ENCODE measurements at places on chromosomes 7 and 10.

DNA sequence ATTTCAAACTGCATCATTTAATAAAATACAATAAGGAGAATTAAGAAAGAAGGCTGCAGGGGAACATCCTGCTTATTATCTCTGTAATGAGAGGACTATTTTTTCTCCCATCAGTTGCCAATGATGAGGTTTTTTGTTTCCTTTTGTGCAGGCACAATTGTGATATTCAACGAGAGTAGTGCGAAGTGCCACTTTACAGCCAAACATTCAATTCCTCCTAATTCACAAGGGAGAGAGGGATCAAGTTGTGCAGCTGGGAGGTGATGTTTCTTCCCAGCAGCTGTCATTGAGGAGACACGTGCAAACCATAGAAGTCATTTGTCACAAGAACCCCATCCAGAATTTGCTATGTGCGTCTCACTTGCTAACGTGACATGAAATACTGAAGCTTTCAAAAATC, 81.6 kb upstream of the ICA1 start:
- DNase-seq: no peak

DNA sequence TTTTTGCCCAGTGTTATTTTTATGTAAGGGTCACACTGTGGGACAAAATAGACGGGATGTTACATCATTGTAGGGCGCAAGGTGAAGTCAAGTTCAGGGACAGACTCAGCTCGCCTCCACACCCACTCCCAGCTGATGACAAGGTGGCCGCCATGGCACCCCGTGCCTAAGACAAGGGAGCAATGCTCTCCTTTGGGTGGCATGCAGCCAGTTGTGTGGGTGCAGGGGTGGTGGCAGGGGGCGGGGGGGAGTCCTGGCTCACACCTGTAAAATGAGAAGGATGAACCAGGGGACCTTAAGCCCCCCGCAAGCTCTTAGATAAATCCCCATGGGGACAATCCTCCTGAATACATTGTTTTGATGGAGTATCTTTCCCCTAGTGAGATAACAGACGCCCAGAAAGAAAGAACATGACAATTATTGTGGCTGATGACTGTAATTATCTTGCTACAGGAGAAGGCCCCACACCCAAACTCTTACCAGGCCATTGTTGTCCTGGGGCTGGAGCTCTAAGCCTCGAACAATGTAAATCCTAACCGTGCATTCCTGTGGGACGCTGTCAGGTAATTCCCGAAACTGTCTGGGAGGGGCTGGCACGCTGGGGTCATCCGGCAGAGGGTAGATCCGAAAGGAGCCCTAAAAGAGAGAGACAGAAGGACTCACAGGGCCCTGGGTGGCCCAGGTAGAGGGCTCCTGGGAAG, 148.7 kb downstream of the MYOF start:
- no peak for DNase-seq

DNA sequence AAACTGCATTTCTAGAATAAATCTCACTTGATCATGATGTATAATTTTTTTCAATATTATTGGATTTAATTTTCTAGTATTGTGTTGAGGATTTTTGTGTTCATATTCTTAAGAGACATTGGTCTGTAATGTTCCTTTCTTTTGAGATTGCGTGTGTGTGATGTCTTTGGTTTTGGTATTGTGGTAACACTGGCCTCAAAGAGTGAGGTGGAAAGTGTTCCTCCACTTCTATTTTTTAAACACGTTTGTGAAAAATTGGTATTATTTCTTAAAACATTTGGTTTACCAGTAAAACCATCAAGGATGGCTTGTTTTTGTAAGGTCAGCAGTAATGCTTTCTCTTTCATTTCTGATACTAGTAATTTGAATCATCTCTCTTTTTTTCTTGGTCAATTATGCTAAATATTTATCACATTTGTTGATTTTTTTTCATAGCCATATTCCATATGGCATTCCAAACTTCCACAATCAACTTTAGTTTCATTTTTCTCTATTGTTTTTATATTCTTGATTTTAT, 290.2 kb upstream of the CDC14C start:
- DNase-seq: no peak

GRCh38 chr7:126305671-126306070, 947.1 kb downstream of the GRM8 start:
- no peak for DNase-seq

DNA sequence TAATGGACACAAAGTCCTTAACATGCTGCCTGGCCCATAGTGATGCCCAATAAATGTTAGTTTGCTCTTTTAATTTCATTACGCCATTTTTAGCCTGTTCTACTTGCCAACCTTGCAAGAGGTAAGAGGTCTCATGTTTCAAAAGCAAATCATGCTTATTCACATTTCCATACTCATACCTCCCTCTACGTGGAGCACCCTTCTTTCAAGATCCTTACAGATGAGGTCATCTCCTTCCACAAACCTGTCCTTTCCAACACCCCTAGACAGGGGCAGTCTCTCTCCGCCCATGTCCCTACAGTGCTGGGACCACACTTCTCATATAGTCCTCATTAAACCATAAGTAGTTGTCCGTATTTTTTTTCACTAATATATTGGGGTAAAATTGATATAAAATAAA, 271.3 kb downstream of the FGFR2 start:
- no peak for DNase-seq

- no peak for DNase-seq
Measured at GRCh38 chr10:79933961-79934360, 14.9 kb downstream of the SFTPD start.

DNA sequence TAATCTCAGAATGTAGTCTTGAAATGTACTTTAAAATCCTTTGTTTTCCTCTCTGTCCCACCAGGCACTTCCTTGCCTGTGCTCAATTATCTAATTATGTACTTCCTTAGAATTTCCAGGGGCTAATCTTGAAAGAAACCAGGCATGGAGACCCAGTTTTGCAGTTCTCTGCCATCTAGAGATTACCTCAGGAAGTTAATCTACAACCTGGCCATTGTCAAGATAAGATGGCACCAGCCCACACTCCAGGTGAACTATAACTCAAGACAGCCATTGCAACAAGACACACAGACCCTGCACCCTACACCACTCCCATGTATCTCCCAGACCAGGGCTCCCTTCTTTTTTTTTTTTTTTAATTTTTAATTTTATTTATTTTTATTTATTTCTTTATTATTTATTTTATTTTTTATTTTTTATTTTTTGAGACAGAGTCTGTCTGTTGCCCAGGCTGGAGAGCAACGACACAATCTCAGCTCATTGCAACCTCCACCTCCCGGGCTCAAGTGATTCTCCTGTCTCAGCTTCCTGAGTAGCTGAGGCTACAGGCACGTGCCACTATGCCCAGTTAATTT, 85.9 kb upstream of the TRIM24 start:
- DNase-seq: no peak

DNA sequence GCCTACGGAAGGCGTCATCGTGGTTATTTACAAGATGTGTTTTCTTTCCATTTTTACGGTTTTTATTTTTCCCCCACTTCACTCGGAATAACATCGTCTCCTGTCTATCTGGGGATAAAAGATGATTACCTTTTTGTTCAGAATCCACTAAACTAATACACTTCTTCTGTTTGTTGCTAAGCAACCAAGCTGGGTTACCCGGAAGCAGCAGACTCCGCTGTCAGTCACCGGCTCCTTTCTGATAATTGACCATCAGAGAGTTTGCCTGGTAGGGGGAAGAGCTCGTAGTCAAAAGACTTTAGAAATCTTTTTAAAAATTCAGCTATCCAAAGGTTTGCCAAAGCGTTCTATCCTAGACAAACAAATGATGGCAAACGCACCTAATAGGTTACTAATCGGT, 75.0 kb upstream of the SFMBT2 start:
- DNase-seq: no peak

DNA sequence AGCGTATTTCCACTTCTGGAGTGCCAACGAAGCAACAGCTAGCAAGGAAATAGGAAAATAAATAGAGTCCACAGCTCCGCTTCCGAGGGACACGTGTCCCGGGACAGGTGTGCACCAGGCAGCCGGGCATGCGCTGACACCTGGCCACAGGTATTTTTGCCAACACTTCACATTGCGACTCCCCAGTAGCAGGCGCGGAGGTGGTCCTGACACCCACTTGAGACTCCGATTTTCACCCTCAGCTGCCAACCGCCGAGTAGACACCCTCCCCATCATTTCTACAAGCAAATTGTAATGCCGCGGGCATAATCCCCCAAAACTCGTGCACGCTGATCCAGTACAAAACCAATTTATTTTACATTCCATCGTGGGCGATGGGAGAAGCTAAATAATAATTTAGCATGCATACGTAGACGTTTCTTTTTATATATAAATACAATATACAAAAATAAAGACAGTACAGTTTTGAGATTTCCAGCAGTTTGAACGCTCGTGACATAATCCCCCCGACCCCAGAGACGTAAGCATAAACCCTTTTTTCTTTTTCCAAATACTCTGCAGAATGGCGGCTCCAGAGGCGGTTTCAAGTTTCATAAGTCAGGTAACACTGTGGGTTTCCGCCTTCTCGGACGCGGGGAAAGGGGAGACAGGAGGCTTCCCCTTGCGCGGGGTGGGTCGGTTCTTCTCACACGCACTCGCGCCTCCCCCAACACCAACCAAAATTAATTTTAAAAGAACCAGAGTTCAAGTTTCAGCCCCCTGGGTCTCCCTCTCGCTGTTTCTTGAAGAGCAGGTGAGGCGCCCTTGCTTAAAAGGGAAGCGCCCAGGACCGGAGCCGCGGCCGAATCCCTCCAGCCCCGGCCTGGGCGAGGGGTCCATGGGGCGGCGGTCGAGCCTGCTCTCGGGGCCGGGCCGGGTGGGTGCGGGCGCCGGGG, 5.7 kb downstream of the MNX1 start:
- no peak for DNase-seq

GRCh38 chr10:6498771-6499170, 81.3 kb downstream of the PRKCQ start:
- no peak for DNase-seq

DNA sequence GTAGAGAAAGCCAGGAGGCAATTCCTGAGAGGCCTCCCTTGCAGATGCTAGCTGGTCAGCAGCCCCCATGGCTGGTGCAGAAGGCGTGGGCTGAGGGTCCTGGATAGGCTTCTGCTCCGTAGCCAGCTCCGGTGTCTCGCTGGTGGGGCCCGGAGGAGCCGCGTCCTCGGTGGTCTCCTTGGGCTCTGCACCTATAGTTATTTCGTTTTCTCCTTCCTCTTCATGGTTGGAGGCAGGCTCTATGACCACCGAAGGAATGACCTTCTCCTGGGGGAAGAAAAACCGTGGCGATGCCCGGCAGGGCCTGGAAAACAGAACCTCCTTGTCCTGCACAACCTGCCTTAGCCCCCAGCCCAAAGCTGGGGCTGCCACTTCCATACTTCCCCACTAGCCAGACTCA, 118.3 kb upstream of the TARP start:
- DNase-seq: no peak

- DNase-seq: no peak
Measured at GRCh38 chr7:137006293-137006692, 137.8 kb downstream of the CHRM2 start.

GRCh38 chr7:81484261-81484660, 285.6 kb downstream of the HGF start:
- DNase-seq: no peak

DNA sequence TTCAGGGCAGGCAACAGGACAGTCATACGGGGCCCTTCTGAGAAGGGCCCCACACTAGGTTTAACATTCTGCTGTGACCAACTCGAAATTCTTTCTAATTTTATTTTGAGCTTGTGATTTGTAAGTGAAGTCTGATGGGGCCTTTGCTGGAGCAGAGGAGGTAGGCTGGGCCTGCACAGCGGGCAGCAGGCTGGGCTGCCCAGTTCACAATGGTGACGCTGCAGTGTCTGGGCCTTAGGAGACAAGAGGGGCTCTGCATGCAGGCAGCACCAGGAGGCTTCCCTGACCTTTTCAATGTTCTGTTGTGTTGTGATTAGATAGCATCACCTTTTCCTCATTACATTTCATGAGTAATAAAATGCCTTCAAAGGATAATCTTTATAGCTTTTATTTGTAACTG, 175.1 kb downstream of the CXCL12 start:
- DNase-seq: no peak

- DNase-seq: no peak
Measured at GRCh38 chr10:52488606-52489485, 174.8 kb downstream of the DKK1 start.

DNA sequence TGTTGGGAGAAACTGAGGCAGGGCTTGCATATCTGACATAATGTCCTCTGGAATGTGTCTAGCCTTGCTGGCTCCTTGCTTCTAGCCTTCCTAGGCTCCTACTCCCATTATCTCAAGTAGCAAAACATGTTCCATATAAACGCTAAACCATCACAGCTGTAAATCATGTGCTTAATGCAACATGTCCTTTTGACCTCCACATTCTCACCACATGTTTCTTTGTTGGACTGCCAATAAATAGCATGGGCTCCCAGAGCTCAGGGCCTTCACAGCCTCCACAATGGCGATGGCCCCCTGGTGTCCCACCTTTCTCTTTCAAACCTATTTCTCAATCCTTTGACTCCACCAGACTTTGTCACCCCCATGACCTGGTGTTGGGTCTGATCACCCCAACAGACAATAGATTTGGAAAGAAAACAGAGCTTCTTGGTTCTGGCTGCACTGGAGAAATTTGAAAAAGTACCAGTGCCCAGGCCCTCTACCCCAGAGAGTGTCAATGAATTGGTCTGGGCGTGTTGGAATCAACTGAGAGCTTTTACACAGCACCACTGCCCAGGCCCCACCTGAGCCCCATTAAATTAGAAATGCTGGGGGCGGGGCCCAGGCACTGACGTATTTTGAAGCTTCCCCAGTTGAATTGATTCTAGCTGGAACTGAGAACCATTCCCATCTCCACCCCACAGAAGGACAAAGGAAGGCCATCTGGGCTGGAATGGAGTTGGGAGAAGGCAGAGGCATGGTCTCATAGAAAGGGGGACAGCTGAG, 41.3 kb upstream of the GGCT start:
- DNase-seq: no peak

DNA sequence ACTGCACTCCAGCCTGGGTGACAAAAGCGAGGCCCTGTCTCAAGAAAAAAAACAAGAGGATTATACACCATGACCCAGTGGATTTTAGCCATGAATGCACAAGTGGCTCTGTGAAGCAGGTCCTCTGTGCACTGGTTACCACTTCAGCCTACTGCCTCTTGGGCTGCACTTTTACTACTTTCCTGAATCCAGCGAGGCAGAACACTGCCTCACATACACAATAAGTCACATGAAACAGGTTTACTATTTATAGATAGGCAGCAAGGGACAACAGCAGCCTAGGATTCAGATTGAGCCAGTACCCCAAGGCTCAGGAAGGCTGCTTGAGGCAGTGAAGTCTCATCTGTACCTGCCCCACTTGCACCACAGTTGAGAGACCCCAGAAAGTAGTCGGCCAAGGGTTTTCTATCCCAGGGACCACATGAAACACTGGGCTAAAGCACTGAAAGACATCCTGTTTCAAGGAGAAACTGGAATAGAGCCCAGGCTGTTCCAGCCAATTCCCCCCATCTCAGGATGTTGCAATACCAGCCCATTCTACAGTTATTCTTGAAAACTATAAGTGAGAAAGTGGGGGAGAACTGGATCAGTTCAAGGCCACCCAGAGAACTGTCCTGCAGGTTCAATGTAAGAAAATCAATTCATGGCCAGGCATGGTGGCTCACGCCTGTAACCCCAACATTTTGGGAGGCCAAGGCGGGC, 10.3 kb upstream of the OGDH start:
- no peak for DNase-seq
